ENCODE measurements at places on chromosomes 2 and 18. TPM values are rescaled to one million over a fixed set of nuclear protein-coding genes. Genes with fewer than 3 reads are reported as not detected.

GRCh38 chr2:36737131-36737750 lies 40.7 kb downstream of the VIT start:
- H3K27ac ChIP-seq, result no peak overlapping the region
- no peaks in the 10 kb centered on the region for H3K36me3 ChIP-seq
- peaks cover 24% of the 10 kb centered on the region for H3K27me3 ChIP-seq
- no peak overlapping the region for H3K4me3 ChIP-seq
- no peak for DNase-seq

DNA sequence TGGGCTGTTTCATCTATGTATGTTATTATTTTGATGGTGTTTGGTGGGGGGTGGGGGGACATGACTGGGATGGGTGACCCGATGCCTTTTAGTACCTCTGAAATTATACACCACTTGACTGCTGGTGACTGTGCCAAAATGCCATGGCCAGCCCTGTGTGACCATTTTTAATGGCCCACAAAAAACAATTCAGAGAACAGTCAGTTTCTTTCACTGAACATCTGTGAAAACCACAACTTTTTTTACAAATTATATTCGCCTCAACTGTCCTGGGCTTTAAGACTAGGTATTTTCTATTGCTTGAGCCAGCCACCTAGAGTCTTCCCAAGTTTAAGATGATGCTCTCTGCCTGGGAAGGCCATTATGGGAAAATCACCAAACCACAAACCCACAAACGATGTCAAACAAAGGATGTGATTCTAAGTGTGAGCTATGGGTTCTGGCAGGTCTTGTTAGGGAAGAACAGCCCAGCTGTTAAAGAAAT lies 33.9 kb downstream of the FN1 start:
- H3K4me1 ChIP-seq, result peaks cover 5% of the 10 kb centered on the region
- no peak for DNase-seq
- no peak overlapping the region for H3K4me3 ChIP-seq
- no peaks in the 10 kb centered on the region for H3K36me3 ChIP-seq
- no peak overlapping the region for H3K27ac ChIP-seq

Gene RND3
- 15.0 TPM for total RNA-seq

- DNase-seq, result no peak
- H3K36me3 ChIP-seq, result no peaks in the 10 kb centered on the region
- no peak overlapping the region for H3K27ac ChIP-seq
- H3K4me1 ChIP-seq, result peaks cover 14% of the 10 kb centered on the region
- no peak overlapping the region for H3K4me3 ChIP-seq
Observed at GRCh38 chr2:232389327-232389726, 10.8 kb downstream of the ALPP start.

DNA sequence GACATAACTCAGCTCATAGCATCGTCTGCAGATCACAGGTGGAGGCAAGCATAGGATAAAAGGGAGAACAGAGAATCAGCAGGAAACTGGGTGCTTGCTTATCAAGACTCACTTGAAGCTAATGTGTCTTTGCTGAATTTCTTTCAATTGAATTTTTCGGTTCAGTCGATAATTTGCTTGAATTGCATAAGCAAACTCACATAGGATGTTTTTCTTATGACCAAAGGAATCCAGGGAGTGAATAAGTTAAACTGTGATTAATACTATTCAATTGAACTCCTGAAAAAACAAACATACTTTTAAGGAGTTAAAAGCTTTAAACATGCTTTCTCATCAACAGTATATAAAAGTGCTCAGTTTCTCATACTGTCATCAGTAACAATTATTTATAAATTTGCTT lies 707.1 kb upstream of the ACVR2A start:
- no peak overlapping the region for H3K27ac ChIP-seq
- H3K4me1 ChIP-seq, result no peaks in the 10 kb centered on the region
- H3K36me3 ChIP-seq, result no peaks in the 10 kb centered on the region
- DNase-seq, result no peak
- H3K27me3 ChIP-seq, result no peaks in the 10 kb centered on the region
- H3K4me3 ChIP-seq, result no peak overlapping the region
